ENCODE measurements at places on chromosomes 1 and 21. TPM values are rescaled to one million over a fixed set of nuclear protein-coding genes. Genes with fewer than 3 reads are reported as not detected.

RGS4 gene
- not detected for total RNA-seq

TTC39A gene
- 0.41 TPM for total RNA-seq

NTNG1 gene
- not detected for total RNA-seq

FCRL1 gene
- total RNA-seq = not detected

CHRNB2 gene
- total RNA-seq = not detected

ZSWIM5 gene
- 0.21 TPM for total RNA-seq

ADAMTS5 gene
- total RNA-seq = not detected

KCNC4 gene
- 31.1 TPM for total RNA-seq

TXLNA gene
- 101 TPM for total RNA-seq

SH2D2A gene
- total RNA-seq = 453 TPM

PTGER3 gene
- 0.43 TPM for total RNA-seq

S100A5 gene
- total RNA-seq = 2.4 TPM

GRCh38 chr1:222370081-222370912 lies 177.6 kb downstream of the HHIPL2 start:
- no peak overlapping the region for H3K27ac ChIP-seq
- H3K27me3 ChIP-seq = no peaks in the 10 kb centered on the region
- no peak overlapping the region for H3K4me3 ChIP-seq
- H3K36me3 ChIP-seq = no peaks in the 10 kb centered on the region
- no peaks in the 10 kb centered on the region for H3K4me1 ChIP-seq

DNA sequence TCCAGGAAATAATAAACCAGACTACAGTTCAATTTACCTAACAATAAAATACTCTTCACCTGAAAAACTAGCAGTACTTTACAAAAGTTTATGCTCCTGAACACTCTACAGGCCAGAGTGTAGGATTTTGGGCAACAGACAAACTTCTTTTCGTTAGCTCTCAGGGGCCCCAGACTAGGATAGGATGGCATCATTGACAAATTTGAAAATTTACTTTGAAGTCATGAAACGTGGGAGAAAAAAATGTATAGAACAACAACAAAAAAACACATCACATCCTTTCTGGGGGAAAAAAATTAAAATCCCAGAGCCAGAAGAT lies 1.2 kb downstream of the PTP4A2 start:
- H3K4me3 ChIP-seq = peak overlapping the region; percentile 95
- H3K27me3 ChIP-seq = no peaks in the 10 kb centered on the region
- peaks cover 60% of the 10 kb centered on the region for H3K4me1 ChIP-seq
- peaks cover 36% of the 10 kb centered on the region for H3K36me3 ChIP-seq

GRCh38 chr1:218444588-218444987 lies 99.5 kb downstream of the TGFB2 start:
- no peak overlapping the region for H3K27ac ChIP-seq
- no peaks in the 10 kb centered on the region for H3K4me1 ChIP-seq
- no peaks in the 10 kb centered on the region for H3K36me3 ChIP-seq
- H3K4me3 ChIP-seq = no peak overlapping the region

- H3K36me3 ChIP-seq = no peaks in the 10 kb centered on the region
- no peaks in the 10 kb centered on the region for H3K4me1 ChIP-seq
These were observed 248.6 kb downstream of the TBX15 start for GRCh38 chr1:118739501-118739900.

DNA sequence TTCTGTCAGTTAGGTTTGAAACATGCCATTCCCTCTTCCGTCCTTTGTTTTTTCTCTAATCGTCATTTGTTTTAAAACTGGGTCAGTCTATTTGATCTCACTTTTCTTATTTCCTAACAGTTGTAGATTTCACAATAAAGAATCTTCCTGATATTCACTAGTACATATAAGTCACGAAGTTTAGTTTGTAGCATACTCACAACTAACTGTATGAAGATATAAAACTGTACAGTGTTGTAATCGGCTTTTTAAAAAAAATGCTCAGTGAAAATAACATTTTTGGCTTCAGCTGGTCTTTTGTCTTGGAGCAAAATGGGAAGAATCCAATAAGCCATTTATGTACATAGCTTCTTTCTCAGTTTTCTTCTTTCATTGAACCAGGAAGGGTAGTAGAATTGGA lies 78.3 kb downstream of the NCAM2 start:
- no peak overlapping the region for H3K27ac ChIP-seq
- H3K36me3 ChIP-seq = no peaks in the 10 kb centered on the region
- DNase-seq = no peak

DNA sequence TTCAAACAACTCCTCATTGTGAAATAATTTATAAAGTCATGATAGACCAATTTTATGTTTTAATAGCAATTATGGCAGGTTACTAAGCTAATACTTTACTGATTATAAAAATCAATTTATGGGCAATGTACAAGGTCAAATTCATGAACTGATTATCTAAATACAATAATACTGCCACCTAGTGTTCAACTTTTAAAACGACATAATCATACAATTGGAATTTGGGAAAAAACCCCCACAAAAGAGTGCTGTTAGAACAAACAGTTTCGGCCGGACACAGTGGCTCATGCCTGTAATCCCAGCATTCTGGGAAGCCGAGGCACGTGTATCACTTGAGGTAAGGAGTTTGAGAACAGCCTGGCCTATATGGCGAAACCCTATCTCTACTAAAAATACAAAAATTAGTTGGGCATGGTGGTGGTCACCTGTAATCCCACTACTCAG lies 14.0 kb downstream of the GTF2B start:
- H3K27me3 ChIP-seq = no peaks in the 10 kb centered on the region
- DNase-seq = no peak
- H3K4me3 ChIP-seq = no peak overlapping the region
- H3K36me3 ChIP-seq = peaks cover 31% of the 10 kb centered on the region
- peaks cover 20% of the 10 kb centered on the region for H3K4me1 ChIP-seq

- no peak for DNase-seq
- no peak overlapping the region for H3K27ac ChIP-seq
- H3K27me3 ChIP-seq = peaks cover 14% of the 10 kb centered on the region
- no peaks in the 10 kb centered on the region for H3K4me1 ChIP-seq
These were observed 22.1 kb upstream of the EFNA1 start for GRCh38 chr1:155105604-155106011.

- H3K4me3 ChIP-seq = peak overlapping the region; percentile 97
- H3K27me3 ChIP-seq = no peaks in the 10 kb centered on the region
- H3K27ac ChIP-seq = peak overlapping the region; percentile 78
- DNase-seq = no peak
- peaks cover 41% of the 10 kb centered on the region for H3K4me1 ChIP-seq
These were observed 2.4 kb downstream of the TRIM11 start for GRCh38 chr1:228404107-228404720.

DNA sequence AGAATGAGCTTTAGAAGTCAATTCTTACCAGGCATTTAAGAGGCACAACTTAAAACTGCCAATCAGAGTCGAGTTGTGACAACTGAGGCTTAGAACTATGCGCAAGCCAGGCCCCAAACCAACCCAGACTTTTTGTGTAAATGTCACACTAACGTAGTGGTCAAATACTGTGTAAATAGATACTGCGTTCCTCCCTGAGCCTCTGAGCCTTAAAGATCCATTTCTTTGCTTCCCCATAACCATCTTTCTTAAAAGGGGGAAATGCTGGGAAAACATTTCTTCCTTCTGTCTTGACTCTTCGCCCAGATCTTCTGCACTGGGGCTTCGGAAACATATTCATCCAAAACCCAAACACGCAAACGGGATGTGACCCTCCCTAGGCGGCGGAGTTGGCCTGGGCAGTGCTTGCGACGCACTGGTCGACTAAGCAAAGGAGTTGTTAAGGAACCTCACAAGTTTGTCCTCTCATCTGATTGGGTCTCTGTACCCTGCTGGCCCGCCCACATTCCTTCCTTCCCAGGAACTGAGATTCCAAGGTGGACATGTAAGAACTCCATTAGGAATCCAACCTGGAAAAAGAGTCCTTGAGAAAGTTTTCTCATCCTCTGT lies 2.6 kb downstream of the ADAMTS5 start:
- no peaks in the 10 kb centered on the region for H3K36me3 ChIP-seq
- no peak overlapping the region for H3K4me3 ChIP-seq
- no peak for DNase-seq
- no peak overlapping the region for H3K27ac ChIP-seq
- H3K4me1 ChIP-seq = no peaks in the 10 kb centered on the region
- peaks cover 38% of the 10 kb centered on the region for H3K27me3 ChIP-seq

GRCh38 chr1:32205401-32206370 lies at the start of gene IQCC:
Gene IQCC (plus strand): TSS chr1:32205671. CDS start chr1:32205682, 11 bp downstream.
- peak; percentile 82 for DNase-seq
- peak within 1 kb of the TSS; percentile 87 for H3K4me3 ChIP-seq
- H3K4me1 ChIP-seq = peaks cover 28% of the 10 kb centered on the region
- H3K36me3 ChIP-seq = peaks cover 37% of the 10 kb centered on the region
- H3K27me3 ChIP-seq = no peaks in the 10 kb centered on the region

- no peak for DNase-seq
- H3K4me3 ChIP-seq = no peak overlapping the region
- no peak overlapping the region for H3K27ac ChIP-seq
These were observed 6.4 kb upstream of the SMPDL3B start for GRCh38 chr1:27928216-27928954.

- H3K27ac ChIP-seq = no peak overlapping the region
- DNase-seq = no peak
- no peaks in the 10 kb centered on the region for H3K27me3 ChIP-seq
- no peaks in the 10 kb centered on the region for H3K36me3 ChIP-seq
- no peaks in the 10 kb centered on the region for H3K4me1 ChIP-seq
These were observed 96.5 kb downstream of the ATP1B1 start for GRCh38 chr1:169202791-169203665.

DNA sequence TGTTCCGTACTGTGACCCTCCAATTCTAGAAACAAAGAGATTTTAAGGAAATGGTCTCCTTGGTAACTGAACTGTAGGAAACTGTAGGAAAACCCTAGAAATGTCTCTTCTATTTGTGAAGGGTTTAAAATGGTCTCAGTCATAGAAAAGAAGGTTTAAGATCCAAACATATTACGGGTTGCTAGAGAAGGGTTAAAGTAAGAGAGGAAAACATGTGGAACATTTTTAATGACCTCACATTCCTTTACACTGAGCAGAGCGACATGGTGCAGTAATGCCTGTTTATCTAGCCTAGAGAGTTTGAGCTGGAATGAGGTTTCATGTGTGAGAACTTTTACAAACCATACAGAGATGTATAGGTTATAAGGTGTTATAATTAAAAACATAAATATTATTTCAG lies 36.9 kb upstream of the C1orf105 start:
- H3K4me1 ChIP-seq = peaks cover 21% of the 10 kb centered on the region
- no peaks in the 10 kb centered on the region for H3K36me3 ChIP-seq
- no peak overlapping the region for H3K4me3 ChIP-seq
- no peak for DNase-seq

GRCh38 chr1:184930645-184931044 lies 43.7 kb downstream of the NIBAN1 start:
- no peaks in the 10 kb centered on the region for H3K27me3 ChIP-seq
- no peak overlapping the region for H3K4me3 ChIP-seq
- peaks cover 9% of the 10 kb centered on the region for H3K4me1 ChIP-seq
- H3K27ac ChIP-seq = no peak overlapping the region
- peaks cover 11% of the 10 kb centered on the region for H3K36me3 ChIP-seq

DNA sequence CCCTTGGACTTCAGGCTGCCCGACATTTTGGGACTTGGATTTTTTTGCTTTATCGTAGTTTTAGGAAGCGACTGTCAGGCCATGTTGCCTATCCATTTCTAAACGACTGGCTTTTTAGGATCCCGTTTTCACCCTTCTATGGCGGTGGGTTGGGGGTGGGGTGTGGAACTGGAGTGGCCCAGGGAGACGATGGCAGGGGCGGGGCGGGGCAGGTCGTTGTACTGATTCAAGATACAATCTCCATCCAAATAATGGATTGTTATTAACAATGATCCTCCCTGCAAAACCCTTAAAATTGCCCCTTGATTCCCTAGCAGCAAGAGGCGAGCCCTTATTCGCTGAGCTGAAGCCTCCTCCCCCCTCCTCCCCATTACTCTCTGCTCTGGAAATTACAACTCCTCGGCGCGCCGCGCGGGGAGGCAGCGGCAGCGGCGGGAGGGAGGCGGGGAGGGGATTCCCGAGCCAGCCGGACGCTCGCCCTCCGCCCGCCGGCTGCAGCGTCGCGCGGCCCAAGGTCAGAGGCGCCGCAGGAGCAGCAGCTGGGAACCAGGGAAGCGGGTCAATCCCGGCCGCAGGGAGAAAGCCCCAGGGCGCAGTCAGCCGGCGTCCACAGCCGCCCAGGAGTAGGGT lies at the start of gene TRIM67:
TRIM67 (plus strand) TSS at position 392 of the 630 bp plus-strand sequence. CDS start 912 bp downstream, outside the sequence.
- no peaks in the 10 kb centered on the region for H3K4me1 ChIP-seq
- no peak within 1 kb of the TSS for H3K4me3 ChIP-seq
- DNase-seq = no peak
- H3K27me3 ChIP-seq = peaks cover 72% of the 10 kb centered on the region

DNA sequence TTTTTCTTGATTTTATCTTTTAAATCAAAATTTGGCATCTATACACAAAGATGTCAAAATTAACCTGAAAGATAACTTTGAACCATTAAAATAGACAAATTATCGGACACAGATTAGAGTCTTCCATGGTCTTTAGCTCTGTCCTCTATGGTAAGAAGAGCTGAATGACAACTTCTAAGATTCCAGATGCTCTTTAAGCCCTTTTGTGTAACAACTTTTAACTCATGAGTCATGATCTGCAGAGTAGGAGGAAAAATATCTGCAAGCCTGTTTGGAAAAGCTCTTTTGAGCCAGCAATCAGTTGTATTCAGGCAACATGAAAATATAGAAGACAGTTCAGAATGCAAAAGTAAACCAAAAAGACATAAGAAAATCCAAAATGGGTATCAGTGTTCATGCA lies 37.8 kb downstream of the TTC13 start:
- peaks cover 24% of the 10 kb centered on the region for H3K4me1 ChIP-seq
- no peak for DNase-seq
- peaks cover 54% of the 10 kb centered on the region for H3K36me3 ChIP-seq
- H3K4me3 ChIP-seq = no peak overlapping the region

- H3K4me1 ChIP-seq = no peaks in the 10 kb centered on the region
- no peak overlapping the region for H3K27ac ChIP-seq
- no peak for DNase-seq
- H3K27me3 ChIP-seq = peaks cover 4% of the 10 kb centered on the region
- no peak overlapping the region for H3K4me3 ChIP-seq
These were observed 83.5 kb downstream of the HHAT start for GRCh38 chr1:210412240-210412639.

DNA sequence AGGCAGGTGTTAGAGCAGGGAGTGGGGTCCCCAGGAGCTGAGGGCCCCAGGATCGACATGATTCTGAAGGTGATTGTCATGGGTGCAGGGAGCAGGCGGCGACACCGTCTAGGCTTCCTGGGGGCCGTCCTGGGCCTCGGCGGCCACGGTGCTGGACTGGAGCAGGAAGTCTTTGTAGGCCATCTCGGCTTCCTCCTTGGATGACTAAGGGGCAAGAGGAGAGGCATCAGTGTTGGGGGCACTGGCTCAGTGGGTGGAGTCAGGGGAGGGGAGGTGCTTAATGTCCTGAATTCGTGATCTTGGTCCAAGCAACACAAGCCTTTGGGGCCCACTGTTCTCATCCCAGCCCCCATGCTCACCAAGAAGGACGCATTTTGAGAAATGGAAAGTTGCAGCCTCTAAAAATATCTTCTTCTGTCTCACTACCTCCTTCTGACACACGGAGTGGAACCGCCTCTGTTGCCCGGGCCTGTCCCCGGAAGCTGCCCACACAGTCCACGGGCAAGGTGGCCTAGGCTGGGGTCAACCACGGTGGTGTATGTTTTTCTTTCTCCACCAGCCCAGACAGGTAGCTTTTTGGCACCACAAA lies 8.6 kb upstream of the FCMR start:
- H3K36me3 ChIP-seq = no peaks in the 10 kb centered on the region
- H3K27me3 ChIP-seq = no peaks in the 10 kb centered on the region
- no peak overlapping the region for H3K4me3 ChIP-seq
- H3K4me1 ChIP-seq = peaks cover 21% of the 10 kb centered on the region

- H3K27me3 ChIP-seq = no peaks in the 10 kb centered on the region
- H3K4me3 ChIP-seq = no peak overlapping the region
- no peak overlapping the region for H3K27ac ChIP-seq
- H3K4me1 ChIP-seq = peaks cover 56% of the 10 kb centered on the region
These were observed 125.9 kb downstream of the RUNX1 start for GRCh38 chr21:34923202-34923601.

All from activated T-helper 2 cell treated with anti-CD3 and anti-CD28 coated beads, Interferon-gamma antibody, Interleukin-2, Interleukin-4, amounts not matched to agents 10 μg/mL and 5 μg/mL and 100 μg/mL, durations not matched to agents 14 hours and 24 hours and 36 hours (primary cell).